ENCODE measurements at places on chromosomes 6 and 20.

GRCh38 chr20:63325554-63326313 lies 32.7 kb downstream of the COL20A1 start:
- DNase-seq, result no peak

GRCh38 chr20:289693-290083 lies 862 bp downstream of the C20orf96 start:
- DNase-seq, result no peak

DNA sequence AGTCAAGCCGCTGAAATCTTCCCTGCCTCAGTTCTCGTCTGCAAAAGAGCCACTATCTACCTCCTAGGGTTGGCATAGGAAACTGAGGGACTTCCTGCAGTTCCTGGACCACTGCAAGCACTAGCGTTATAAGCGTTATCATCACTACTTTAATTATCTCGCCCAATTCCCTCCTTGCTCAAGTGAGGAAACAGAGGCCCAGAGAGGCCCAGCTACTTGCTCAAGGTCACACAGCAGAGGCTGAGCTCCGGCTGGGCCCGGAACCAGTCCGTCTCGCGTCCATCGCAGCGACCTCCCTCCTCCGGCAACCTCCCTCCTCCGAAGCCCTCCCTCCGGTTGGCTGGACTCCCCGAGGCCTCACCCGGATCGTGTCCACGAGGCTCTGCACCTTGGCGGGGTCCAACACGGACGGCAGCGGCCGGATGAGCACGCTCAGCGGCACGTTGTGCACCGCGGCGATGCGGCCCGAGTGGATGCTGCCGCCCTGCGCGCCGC lies 338 bp downstream of the SRXN1 start:
- DNase-seq, result no peak

DNA sequence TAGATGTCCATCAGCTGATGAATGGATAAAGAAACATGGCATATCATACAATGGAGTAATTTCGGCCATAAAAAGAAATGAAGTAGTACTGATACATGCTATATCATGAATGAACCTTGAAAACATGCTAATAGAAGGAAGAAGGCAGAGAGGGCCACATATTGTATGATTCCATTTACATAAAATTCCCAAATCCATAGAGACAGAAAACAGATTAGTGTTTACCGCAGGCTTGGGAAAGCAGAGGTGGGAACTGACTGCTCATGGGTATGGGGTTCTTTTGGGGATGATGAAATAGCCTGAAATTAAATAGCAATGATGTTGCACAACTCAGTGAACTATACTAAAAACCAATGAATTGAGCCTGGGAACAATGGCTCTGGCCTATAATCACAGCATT lies 58.3 kb downstream of the SERAC1 start:
- DNase-seq, result no peak

DNA sequence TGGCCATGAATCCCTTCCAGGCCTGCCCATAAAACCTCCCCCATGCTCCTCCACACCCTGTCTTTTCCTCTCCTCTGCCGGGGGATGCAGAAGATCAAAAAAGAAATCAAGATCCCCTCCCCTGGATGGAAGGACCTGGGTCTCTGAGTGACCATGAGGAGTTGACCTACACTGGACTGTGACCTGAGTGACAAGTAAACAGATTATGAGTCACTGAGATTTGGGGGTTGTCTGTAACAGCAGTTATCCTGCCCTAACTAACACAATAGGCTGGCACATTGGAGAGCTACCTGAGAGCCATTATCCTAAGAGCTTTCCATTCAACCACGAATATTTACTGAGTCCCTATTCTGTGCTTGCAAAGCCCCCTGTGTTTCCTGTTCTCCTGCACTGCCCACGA lies 28.4 kb upstream of the SIRPA start:
- no peak for DNase-seq

DNA sequence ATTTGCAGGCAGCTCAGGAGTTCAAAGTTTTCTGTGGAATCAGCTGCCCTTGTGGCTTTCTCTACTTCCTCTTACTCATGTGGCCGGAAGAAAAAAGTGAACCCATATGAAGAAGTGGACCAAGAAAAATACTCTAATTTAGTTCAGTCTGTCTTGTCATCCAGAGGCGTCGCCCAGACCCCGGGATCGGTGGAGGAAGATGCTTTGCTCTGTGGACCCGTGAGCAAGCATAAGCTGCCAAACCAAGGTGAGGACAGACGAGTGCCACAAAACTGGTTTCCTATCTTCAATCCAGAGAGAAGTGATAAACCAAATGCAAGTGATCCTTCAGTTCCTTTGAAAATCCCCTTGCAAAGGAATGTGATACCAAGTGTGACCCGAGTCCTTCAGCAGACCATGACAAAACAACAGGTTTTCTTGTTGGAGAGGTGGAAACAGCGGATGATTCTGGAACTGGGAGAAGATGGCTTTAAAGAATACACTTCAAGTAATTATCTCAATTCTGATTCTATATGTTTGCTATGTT lies 1.1 kb downstream of the MGME1 start:
- peak; percentile 52 for DNase-seq

DNA sequence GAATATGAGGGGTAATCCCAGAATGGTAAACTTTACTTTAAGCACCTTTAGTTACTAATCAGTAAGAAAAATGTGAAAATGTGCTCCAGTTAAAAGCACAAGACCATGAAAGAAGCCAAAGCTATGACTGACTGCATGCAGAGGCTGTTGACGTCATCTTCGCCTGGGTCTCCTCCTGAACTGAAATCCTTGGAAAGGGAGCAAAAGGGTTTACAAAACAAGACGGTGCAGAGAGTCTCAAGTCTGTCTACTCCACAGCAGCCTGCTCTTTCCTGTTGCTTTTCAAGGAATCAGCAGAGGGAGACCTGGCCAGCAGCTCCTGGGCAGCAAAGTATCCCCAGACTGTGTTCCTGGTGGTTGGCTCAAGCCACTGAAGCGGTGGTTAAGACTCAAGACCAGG lies 10.2 kb downstream of the FKBP1A start:
- DNase-seq, result no peak

DNA sequence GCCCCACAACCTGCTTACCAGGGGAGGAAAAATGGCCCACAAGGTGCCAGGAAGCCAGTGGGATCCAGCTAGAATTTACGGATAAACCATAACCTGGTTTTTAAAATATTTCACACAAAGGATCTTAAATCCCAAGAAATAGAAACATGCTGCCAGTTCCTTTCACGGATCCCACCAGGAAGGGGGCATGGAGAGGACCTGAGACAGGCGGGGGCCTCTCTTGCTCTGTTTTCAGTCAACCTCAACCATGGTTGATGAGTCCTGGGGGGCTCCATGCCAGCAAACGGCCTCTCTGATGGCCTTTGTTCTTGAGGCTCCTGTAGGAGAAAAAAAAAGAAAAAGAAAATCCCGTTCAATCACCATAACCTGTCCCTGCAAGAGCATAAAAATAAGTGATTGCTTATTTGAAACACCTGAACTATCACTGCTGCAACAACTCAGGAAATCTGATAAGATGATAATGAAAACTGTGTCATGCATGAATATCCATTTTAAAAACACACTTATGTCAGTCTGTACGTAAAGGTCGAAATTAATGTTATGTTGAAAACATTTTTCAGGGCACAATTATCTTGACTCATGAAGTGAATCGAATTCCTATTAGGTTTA lies 125.8 kb upstream of the CST7 start:
- DNase-seq, result no peak

DNA sequence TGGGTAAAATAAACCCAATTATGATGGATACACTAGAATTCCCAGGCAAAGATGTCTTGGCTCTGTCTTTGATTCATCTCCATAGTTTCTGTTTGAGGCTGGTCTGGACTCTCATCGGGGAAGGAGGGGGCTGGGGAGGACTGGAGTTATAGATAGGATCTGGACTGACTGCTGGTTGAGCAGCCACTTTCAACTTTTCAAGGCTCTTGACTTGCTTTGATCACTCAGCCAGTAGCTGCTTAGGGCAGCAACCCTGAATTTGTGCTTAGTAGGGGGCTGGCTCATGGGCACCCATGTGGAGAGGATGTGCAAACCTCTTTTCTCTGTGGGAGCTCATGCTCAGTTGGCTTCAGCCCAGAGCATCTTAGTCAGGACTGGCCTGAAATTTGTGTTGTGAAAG lies 114.0 kb upstream of the NEDD9 start:
- no peak for DNase-seq

DNA sequence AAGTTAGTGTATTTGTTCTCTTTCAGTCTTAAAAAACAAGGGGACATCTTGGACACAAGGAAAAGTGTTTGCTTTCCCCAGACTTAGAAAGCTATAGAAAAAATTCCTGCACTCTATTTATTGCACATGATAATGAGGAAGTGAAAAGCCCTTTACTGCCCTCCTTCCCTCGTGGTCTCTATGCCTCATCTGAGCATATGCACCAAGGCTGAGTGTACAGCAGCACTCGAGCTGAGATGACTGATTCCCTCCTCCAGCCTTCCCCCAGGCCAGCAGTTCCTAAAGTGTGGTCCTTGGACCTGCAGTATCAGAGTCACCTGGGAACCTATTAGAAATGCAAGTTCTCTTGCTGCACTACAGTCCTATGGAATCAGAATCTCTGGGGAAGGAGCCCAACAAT lies 14.3 kb upstream of the LAMP5 start:
- no peak for DNase-seq
